ENCODE measurements at places on chromosomes 2 and 18.
A peak's percentile ranks its signal among the peaks of the same experiment; 100 is the strongest.

DNA sequence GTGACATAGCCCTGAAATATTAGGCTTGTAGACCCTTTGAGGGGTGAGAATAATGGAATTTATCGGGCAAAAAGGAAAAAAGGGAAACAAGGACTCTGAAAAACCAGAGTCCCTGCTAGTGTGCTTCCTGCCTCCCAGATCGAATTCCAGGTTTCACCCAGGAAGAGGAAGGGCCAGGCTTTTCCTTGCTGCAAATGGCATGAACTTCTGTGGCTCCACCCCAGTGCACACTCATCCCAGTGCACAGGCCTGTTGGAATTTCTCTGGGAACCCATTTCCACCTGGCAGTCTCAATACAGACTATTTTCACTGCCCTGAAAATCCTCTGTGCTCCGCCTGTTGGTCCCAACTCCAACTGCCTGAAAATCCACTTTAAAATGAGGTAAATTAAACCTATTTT is 29.9 kb downstream of the C18orf54 start:
- DNase-seq = no peak

- no peak for DNase-seq
These were observed 40.5 kb downstream of the SCN9A start for GRCh38 chr2:166335284-166335683.

GRCh38 chr2:40448476-40449079 is 3.3 kb downstream of the SLC8A1 start:
- no peak for DNase-seq

DNA sequence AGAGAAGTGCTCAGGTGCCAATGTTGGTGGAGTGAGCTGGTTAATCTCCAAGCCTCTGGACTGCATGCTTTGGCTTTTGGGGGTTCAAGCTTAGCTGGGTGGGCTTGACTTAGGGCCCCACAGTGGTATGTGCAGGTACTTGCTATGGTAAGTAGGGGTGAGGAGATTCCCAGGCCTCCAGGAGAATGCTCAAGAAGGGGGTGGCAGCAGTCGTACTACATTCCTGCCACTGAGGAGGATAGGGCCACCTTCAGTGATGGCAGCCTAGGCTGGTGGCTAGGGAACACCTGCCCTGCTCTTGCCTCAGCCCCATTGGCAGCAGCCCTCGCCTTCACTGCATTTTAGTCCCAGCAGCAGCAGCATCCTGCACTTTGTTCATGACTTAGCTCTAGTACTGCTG is 55.6 kb upstream of the MYL1 start:
- DNase-seq = no peak

GRCh38 chr2:240424341-240425235 is 10.9 kb upstream of the GPC1 start:
- no peak for DNase-seq

- DNase-seq = no peak
These were observed 11.0 kb upstream of the UBE2F start for GRCh38 chr2:237955640-237956401.

GRCh38 chr2:179749210-179749609 is 112.2 kb downstream of the ZNF385B start:
- no peak for DNase-seq

DNA sequence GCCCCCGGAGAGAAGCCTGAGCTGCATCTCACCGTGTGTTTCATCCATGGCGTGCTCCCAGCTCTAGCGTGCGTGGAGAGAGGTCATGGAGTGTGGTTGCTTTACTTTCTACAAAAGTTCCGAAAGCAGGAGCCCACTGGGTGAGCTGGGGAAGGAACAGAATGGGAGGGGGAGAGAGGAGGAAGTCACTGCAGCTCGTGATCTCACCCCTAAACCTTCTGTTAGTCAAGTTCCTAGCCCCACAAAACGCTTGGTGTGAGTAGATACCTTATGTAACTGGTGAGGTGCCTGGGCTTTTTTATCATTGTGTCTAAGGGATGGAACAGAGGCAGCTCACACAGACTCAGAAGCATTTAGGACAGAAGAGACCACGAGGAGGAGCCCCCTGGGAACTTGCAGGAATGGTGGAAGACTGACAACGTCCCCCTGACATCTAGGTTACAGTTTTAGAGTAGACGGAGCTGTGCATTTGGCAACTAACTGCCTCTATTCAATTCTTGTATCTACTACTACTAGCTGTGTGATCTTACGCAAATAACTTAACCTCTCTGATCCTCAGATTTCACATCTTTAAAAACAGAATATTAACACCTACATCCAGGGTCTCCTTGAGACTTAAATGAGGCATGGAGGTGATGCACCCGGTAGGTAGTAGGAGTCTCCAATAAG is 123.3 kb downstream of the ARL4C start:
- no peak for DNase-seq

DNA sequence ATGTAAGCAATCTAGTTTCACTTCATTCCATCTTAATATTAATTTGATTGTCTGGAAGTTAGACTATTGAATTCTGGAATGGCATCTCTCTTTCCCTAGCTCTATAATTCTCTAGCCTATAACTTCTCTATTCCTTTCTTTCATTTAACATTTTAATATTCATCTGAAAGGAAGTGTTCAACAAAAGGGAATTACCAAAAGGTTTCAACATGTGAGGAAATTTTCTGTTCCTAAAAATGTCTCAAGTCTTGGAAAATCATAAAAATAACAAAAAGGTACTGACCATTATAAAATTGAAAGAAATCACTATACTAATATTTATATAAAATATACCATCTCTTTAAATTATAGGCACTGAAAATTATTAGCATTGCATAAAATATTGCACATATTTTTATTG is 228.7 kb downstream of the TXNL1 start:
- DNase-seq = no peak

GRCh38 chr2:128386066-128386465 is 67.4 kb upstream of the HS6ST1 start:
- DNase-seq = no peak

GRCh38 chr2:21314322-21314835 is 190.6 kb downstream of the TDRD15 start:
- no peak for DNase-seq

DNA sequence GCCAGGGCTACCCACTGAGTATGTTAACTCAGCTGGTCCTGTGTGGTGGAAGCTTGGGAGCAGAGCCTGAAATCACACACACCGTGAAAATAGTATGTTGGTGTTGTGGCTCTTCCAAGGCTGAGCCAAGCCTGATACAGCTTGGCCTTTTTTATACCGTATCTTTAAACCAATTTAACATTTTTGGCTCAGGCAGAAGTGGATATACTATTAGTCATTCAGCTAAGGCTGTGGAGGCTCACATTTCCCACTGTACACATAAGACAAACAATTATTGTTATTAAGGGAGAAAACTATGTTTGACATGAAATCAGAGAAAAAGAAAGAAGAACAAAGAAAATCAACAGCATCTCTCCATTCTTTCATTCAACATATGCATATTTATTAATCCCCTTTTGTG is 159.0 kb downstream of the BCL11A start:
- no peak for DNase-seq

DNA sequence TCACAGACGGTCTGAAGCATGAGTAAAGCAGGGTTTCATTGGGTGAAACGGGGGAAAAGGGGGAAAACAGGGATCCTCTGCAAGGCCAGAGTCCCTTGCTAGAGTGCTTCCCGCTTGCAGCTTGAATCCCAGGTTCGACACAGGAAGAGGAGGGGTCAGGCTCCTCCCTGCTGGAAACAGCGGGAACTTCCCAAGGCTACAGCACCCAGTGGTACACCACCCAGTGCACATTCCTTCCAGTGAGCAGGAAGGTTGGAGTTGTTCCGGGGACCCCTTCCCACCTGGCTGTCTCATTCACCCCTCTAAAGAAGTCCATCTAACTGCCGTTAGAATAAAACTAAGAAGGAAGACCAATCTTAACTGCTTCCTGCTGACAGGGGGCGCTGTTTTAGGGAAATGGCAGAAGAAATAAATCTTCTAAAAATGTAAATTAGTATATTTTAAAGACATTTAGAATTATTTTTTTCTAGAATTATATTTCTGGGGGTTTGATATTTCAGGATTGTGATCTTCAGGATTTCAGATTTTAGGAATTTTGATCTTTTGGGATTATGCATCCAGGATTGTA is 230.9 kb downstream of the RBM43 start:
- no peak for DNase-seq

DNA sequence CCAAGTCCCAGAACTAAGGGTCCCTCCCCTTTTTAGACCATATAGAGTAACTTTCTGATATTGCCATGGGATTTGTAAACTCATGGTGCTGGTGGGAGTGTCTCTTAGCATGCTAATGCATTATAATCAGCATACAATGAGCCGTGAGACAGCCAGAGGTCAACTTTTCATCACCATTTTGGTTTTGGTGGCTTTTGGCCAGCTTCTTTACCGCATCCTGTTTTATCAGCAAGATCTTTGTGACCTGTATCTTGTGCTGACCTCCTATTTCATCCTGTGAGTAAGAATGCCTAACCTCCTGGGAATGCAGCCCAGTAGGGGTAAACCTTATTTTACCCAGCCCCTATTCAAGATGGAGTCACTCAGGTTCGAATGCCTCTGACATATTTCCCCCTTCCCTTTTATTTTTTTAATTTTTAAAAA is 148.2 kb downstream of the PHLPP1 start:
- DNase-seq = no peak

- no peak for DNase-seq
These were observed 23.3 kb downstream of the LDLRAD4 start for GRCh38 chr18:13241893-13242175.

DNA sequence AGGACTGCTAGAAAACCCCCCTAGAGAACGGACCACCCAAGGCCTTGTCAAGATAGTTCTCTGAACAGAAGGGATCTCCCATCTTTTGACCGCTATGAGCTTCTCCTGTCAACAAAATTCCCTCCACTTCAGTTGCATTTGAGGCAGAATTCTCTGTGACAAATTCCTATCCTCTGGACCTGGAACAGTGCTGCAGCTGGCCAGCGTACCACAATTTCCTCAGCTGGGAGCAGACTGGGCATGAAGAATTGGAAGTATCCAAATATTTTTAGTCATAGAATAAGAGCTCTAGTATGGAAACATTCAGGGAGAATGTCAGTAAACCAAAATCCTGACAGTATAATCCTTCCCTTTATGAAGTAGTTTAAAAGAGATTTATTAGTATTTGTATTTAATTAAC is 147.1 kb upstream of the BOD1L2 start:
- no peak for DNase-seq

DNA sequence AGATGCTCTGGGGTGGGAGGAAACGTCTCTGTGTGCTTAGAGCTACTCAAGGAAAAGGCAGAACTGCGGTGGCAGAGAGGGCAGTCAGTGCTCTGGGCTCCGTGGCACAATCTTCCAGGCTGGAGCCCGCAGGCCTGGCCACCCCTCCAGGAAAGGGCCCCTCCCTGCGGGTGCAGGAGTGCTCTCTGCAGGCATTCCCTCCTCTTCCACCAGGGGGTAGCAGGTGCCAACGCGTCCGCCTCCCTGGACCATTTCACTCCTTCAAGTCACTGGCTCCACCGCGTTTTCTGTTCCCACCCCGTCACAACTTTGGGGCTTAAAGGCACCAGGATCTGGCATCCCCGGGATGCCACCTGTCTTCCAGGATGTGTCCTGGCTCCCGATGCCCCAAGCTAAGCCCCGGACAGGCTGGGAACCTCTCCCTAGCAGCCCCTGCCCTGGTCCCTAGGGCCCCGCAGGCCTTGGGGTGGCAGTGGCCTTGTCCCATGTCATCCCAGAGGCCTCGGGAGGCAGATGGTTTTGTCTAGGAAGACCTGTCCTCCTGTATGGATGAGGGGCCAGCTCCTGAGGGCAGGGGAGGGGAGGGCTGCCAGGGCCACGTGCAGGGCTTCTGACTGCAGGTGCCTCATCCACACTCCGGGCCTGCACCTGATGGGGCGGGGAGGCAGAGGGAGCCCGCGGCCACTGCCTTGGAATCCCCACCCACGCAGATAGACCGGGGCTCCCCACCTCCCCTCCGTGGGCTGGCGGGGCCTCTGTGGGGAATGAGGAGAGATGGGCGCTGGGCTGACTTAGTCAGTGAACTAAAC is 26.4 kb downstream of the KCNIP3 start:
- DNase-seq = no peak

GRCh38 chr2:69020496-69021426 is 7.8 kb downstream of the ANTXR1 start:
- no peak for DNase-seq

DNA sequence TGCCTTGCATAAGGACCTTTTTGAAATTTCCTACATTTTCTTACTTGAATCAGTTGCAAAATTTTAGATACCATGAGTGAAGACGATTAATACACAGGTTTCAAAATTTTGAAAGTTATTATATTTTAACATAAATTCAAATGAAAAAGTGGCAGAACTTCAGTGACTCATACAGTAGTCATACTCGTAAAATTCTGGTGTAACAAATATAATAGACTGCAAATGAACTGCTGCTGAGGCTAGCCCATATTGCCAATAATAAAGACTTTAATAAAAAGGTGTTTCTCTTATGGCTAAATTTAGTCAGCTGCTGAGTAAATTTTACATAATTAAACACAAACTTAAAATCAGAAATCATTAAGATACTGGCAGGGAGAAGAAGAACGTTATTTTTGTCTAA is 36.9 kb downstream of the MSH6 start:
- no peak for DNase-seq

- DNase-seq = no peak
These were observed 111.6 kb upstream of the LMAN1 start for GRCh38 chr18:59470561-59471121.

- no peak for DNase-seq
These were observed 46.2 kb upstream of the TAF1B start for GRCh38 chr2:9797086-9797485.

DNA sequence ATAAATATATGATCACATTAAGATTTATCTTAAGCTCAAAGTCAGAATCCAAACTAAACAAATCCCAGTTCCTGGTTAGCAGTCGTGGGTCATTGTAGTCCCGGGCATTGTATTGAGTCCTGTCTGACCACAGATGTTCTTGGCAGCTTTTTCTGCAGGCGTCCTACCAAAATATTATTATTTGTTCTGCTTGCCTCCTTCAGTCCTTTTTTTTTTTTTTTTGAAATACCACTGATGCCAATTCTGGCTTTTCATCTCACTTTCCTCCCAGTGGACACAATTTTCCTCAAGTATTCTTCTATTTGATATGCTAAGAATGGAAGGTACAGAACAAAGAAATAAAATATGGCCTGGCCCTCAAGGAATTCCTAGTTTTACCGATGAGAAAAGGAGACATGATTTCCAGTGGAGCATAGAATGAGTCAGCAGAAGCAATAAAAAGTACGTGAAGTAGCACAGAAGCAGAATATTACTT is 151.6 kb downstream of the CSRNP3 start:
- DNase-seq = peak; percentile 54

GRCh38 chr2:187215532-187216240 is 232.4 kb downstream of the CALCRL start:
- no peak for DNase-seq

All from glomerular endothelial cell (primary cell).